ENCODE measurements at places on chromosomes 3 and 15.
A peak's percentile ranks its signal among the peaks of the same experiment; 100 is the strongest.

GRCh38 chr15:35150361-35150760 lies 65.3 kb upstream of the NANOGP8 start:
- H3K4me3 ChIP-seq, result no peak overlapping the region
- H3K27me3 ChIP-seq, result no peaks in the 10 kb centered on the region
- no peak overlapping the region for H3K27ac ChIP-seq
- H3K36me3 ChIP-seq, result no peaks in the 10 kb centered on the region
- no peaks in the 10 kb centered on the region for H3K4me1 ChIP-seq

DNA sequence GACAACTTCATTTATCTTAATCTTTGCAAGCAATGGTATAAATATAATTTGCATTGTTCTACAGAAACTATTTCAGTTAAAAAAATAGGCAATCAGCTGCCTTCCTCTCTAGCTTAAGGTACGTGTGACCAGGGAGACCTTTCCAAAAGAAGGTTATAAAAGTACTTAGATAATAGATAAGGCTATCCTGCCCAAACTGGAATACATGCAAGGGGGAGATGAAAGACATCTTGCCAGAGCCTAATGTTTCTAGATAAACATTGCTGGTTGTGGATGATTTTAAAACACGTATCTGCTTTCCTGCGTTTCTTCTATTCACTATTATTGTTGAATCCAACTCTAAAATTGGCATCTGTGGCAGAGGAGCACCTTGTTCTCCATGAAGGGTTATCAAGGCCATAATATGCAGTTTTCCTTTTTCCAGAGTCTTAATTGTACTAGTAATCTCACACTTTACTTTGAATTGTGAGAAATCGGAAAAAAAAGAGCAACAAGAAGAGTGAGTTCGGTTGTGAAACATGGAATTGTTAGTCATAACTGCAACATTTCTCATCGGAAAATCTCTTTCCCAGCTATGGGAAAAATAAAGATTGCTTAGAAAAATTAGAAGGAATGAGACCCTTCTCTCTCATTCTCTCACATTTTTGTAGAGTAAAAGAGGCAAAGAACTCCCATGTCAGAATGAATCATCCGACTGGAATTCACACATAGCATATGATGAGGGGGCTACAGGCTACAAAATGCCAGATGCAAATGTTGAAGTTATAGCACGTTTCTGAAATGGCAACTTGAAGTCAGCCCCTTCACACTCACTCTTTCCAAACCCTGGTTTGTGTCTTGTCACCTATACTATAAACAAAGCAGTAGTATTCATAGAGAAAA lies 936.1 kb upstream of the NR2F2 start:
- no peak overlapping the region for H3K27ac ChIP-seq
- no peaks in the 10 kb centered on the region for H3K36me3 ChIP-seq
- no peaks in the 10 kb centered on the region for H3K27me3 ChIP-seq
- peaks cover 6% of the 10 kb centered on the region for H3K4me1 ChIP-seq
- H3K4me3 ChIP-seq, result no peak overlapping the region
- no peak for DNase-seq

DNA sequence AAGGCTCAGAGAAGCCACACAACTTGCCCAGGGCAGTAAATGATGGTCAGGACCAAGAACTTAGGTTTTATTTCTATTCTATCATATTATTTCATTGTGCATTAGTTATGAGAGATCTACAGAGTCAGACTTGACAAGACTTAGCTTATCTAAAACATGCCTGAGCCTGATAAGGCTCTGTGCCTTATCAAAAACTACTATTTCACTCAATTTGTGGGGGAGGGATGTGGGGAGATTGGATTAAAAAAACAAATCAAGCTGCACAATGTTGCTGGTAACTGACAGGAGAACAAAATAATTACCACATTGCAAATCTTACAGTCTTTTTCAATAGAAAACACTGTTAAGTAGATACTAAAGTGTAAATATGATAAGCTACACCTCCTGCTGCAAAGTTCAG lies 16.0 kb downstream of the HACD2 start:
- no peaks in the 10 kb centered on the region for H3K4me1 ChIP-seq
- DNase-seq, result no peak
- H3K4me3 ChIP-seq, result no peak overlapping the region

DNA sequence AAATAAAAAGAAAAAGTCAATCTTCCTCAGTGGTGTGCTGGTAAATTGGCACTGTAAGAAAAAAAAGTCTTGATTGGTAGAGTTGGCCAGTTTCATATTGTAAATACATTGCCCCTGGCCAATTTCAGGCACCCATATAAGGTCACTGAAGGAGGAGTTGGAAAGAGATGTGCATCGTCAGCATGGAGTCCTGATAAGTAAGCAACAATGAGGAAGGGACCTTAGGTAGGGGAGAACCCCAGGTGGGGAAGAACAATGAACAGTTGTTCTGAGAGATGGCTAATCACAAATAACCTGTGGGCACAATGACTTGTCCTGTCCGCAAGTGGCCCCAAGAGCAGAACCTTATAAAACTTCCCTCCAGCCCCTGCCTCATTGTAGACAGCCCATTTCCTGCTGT lies 8.6 kb upstream of the CYP8B1 start:
- no peak for DNase-seq
- H3K36me3 ChIP-seq, result no peaks in the 10 kb centered on the region
- peaks cover 5% of the 10 kb centered on the region for H3K4me1 ChIP-seq
- H3K27me3 ChIP-seq, result peaks cover 11% of the 10 kb centered on the region
- no peak overlapping the region for H3K27ac ChIP-seq

GRCh38 chr3:195064300-195064931 lies 206.5 kb downstream of the XXYLT1 start:
- H3K4me3 ChIP-seq, result no peak overlapping the region
- no peak overlapping the region for H3K27ac ChIP-seq
- DNase-seq, result no peak
- peaks cover 28% of the 10 kb centered on the region for H3K36me3 ChIP-seq

GRCh38 chr3:37029516-37030163 lies 36.3 kb downstream of the MLH1 start:
- no peak for DNase-seq
- H3K27ac ChIP-seq, result no peak overlapping the region
- H3K4me3 ChIP-seq, result no peak overlapping the region
- no peaks in the 10 kb centered on the region for H3K27me3 ChIP-seq
- peaks cover 24% of the 10 kb centered on the region for H3K36me3 ChIP-seq

GRCh38 chr3:31014317-31015040 lies 120.0 kb upstream of the GADL1 start:
- no peaks in the 10 kb centered on the region for H3K36me3 ChIP-seq
- H3K27me3 ChIP-seq, result no peaks in the 10 kb centered on the region
- no peak overlapping the region for H3K4me3 ChIP-seq
- no peak overlapping the region for H3K27ac ChIP-seq
- H3K4me1 ChIP-seq, result no peaks in the 10 kb centered on the region

- H3K4me1 ChIP-seq, result peaks cover 36% of the 10 kb centered on the region
- no peak overlapping the region for H3K27ac ChIP-seq
- H3K27me3 ChIP-seq, result no peaks in the 10 kb centered on the region
- no peak overlapping the region for H3K4me3 ChIP-seq
- DNase-seq, result no peak
- H3K36me3 ChIP-seq, result no peaks in the 10 kb centered on the region
Observed at GRCh38 chr3:182568261-182568660, 225.0 kb upstream of the ATP11B start.

DNA sequence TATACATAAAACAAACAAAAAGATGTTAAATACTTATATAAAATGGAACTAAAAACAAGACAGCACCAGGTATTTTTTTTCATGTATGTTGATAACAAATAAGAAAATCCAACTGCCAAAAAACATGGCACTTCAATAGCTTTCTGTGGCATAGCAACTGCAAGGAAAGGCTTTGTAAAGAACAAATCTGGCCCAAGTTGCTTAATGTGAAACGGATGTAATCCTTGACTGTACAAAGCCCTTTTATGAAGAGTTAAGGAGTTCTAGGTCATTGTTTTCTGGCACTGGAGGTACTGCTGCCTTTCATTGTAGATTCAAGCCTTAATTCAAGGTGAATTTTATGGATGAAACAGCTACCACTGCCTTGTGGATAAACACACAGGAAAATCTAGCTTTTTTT lies 68.8 kb upstream of the SLC12A8 start:
- no peak overlapping the region for H3K27ac ChIP-seq
- no peaks in the 10 kb centered on the region for H3K4me1 ChIP-seq
- peaks cover 43% of the 10 kb centered on the region for H3K36me3 ChIP-seq
- no peak for DNase-seq
- no peaks in the 10 kb centered on the region for H3K27me3 ChIP-seq

- H3K36me3 ChIP-seq, result no peaks in the 10 kb centered on the region
- no peak overlapping the region for H3K27ac ChIP-seq
- peaks cover 5% of the 10 kb centered on the region for H3K4me1 ChIP-seq
- no peak overlapping the region for H3K4me3 ChIP-seq
- no peaks in the 10 kb centered on the region for H3K27me3 ChIP-seq
Observed at GRCh38 chr3:169227911-169228310, 435.6 kb downstream of the MECOM start.

DNA sequence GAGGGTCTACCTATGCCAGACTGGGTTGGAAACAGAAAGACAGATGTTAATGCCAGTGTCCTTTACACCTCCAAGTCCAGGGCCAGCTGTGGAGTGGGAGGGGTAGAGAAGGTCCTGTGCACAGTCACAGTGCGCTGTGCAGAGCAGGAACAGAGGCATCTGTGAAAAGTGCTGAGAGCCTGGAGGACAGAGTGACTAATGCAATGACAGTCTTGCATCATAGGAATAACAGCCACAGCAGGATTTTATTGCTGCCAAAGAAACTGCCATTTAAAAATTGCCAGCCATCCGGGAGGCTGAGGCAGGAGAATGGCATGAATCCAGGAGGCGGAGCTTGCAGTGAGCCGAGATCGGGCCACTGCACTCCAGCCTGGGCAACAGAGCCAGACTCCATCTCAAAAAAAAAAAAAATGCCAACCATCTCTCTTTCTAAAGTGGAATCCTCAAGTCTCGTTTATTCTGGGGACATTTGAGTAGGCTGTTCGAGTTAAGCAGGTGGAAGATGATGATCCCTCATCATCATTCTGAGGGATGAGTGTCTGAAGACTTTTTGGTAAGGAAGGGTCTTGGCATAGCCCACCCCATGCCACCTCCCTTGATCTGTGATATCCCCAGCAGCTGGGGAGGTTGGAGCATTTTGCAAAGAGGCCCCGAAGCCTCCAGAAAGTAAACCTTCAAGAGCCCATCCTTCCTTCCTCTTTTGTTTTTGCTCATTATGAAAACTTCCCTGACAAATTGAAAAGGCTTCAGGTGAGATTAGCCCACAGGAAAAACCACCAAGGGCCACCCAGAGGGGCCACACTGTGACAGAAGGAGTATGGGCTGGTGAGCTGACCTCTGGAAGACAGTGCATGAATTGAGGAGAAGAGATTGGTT lies 7.7 kb downstream of the CCR2 start:
- H3K4me1 ChIP-seq, result no peaks in the 10 kb centered on the region
- H3K36me3 ChIP-seq, result no peaks in the 10 kb centered on the region
- no peak overlapping the region for H3K27ac ChIP-seq
- no peak for DNase-seq
- no peaks in the 10 kb centered on the region for H3K27me3 ChIP-seq
- no peak overlapping the region for H3K4me3 ChIP-seq

DNA sequence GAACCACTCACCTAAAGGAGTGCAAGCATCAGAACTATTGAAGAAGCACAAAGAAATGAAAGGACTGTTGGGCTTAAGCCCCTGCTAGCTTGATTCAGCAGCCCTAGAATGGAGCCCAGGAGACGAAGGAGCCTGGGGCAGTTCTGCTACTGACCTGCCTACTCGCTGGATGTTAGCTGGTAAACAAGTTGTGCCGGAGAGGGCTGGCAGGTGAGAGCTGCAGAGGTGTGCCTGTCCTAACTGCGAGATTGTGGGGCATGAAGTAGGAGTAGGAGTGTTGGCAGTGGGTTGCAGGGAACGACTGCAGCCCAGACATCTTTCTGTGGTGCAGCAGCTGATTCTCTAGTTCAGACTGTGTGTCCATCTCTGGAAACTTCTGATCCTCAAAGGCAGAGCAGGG lies 75.2 kb upstream of the GSK3B start:
- no peaks in the 10 kb centered on the region for H3K36me3 ChIP-seq
- no peak for DNase-seq
- H3K4me1 ChIP-seq, result no peaks in the 10 kb centered on the region

GRCh38 chr3:139111392-139112229 lies 66.9 kb upstream of the PRR23C start:
- H3K4me1 ChIP-seq, result no peaks in the 10 kb centered on the region
- H3K27ac ChIP-seq, result no peak overlapping the region
- peaks cover 3% of the 10 kb centered on the region for H3K27me3 ChIP-seq
- no peak overlapping the region for H3K4me3 ChIP-seq
- DNase-seq, result peak; percentile 51

- H3K36me3 ChIP-seq, result no peaks in the 10 kb centered on the region
- peaks cover 1% of the 10 kb centered on the region for H3K4me1 ChIP-seq
- no peaks in the 10 kb centered on the region for H3K27me3 ChIP-seq
- DNase-seq, result no peak
- H3K27ac ChIP-seq, result no peak overlapping the region
Observed at GRCh38 chr3:62892951-62893350, 17.7 kb upstream of the CADPS start.

GRCh38 chr3:170840291-170840859 lies 29.6 kb downstream of the RPL22L1 start:
- no peaks in the 10 kb centered on the region for H3K27me3 ChIP-seq
- no peaks in the 10 kb centered on the region for H3K4me1 ChIP-seq
- no peak for DNase-seq
- H3K4me3 ChIP-seq, result no peak overlapping the region
- H3K36me3 ChIP-seq, result no peaks in the 10 kb centered on the region

DNA sequence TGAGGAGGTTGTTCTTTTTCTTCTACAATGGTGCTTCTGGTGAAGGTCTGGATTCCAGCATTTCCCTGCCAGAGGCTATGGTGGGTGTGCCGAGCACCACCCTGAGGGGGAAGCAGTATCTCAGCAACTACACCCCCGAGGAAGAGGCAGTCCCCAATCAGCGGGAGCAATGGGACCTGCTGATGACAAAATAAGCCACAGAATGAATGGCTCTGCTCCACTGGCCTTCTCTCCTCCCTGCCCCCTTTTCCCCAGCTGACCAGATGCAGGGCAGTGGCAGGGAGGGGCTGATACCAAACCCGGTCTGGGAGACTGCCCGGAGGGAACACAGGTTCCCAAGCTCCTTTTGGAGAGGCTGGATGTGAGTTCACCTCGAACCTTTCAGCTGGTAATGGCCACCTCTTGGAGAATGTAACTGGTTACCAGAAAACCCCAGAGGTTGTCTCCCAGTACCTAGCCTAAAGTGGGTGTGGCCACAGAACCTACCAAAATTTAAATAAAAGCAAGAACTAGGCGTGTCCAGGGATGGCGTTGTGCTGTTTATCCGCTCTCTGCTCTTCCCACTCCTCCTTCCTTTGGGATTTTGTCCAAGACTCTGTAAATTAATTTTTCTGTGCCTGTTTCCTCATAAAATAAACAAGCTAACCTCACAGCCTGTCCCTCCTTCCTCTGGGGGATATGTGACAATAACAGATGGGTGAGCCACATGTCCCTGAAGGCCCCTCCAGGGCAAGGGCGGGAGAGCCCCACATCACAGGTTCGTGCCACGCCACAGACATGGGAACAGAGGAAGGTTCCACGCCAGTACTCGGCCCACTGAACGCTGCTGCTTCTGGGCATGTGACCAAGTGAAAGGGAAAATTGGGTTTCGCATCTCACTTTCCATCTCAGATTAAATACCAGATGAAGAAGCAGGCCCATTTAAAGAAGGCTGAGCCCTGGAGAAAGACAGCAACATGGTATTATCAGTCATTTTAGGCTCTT lies 35.1 kb upstream of the SPTBN5 start:
- no peak for DNase-seq
- no peak overlapping the region for H3K4me3 ChIP-seq
- H3K36me3 ChIP-seq, result no peaks in the 10 kb centered on the region
- peaks cover 19% of the 10 kb centered on the region for H3K4me1 ChIP-seq
- H3K27ac ChIP-seq, result no peak overlapping the region

GRCh38 chr15:70147178-70147760 lies 49.6 kb upstream of the TLE3 start:
- DNase-seq, result no peak
- H3K4me3 ChIP-seq, result no peak overlapping the region
- no peaks in the 10 kb centered on the region for H3K4me1 ChIP-seq
- no peak overlapping the region for H3K27ac ChIP-seq
- no peaks in the 10 kb centered on the region for H3K36me3 ChIP-seq
